ENCODE measurements at places on chromosomes 3 and 15.

DNA sequence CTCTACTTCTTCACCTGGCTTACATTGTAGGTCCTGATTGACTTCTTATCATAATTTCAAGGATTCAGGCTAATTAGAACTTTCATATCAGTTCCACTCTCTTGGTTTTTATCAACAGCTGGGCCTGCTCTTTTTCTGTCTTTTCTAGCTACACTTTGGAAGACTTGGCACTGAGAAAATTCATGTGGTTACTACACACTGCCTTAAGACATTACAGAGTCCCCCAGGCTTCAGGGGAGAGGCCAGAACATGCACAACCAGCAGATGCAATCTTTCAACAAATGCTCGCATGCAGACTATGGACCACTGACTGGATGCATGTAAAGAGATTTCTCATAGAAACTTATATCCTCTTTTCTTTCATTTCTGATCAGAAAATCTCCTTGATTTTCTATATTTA is 423.5 kb downstream of the TUSC7 start:
- DNase-seq: no peak

DNA sequence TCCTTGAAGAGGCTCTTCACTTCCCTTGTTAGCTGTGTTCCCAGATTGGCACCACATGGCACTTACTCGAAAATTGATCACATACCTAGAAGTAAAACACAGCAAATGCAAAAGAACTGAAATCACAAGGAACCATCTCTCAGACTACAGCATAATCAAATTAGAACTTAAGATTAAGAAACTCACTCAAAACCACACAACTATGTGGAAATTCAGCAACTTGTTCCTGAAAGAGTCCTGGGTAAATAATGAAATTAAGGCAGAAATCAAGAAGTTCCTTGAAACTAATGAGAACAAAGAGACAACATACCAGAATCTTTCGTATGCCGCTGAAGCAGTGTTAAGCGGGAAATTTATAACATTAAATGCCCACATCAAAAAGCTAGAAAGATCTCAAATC is 566.3 kb upstream of the TGFBR2 start:
- DNase-seq: no peak

GRCh38 chr15:83992324-83993031 is 243.1 kb upstream of the GOLGA6L4 start:
- DNase-seq: no peak

GRCh38 chr3:178707311-178708031 is 171.2 kb downstream of the KCNMB2 start:
- DNase-seq: no peak

- no peak for DNase-seq
Observed at GRCh38 chr15:42890161-42890913, 30.2 kb downstream of the TTBK2 start.

- DNase-seq: no peak
Observed at GRCh38 chr15:78080088-78080460, 2.6 kb upstream of the TBC1D2B start.

- DNase-seq: no peak
Observed at GRCh38 chr3:183290216-183290615, 37.2 kb downstream of the B3GNT5 start.

DNA sequence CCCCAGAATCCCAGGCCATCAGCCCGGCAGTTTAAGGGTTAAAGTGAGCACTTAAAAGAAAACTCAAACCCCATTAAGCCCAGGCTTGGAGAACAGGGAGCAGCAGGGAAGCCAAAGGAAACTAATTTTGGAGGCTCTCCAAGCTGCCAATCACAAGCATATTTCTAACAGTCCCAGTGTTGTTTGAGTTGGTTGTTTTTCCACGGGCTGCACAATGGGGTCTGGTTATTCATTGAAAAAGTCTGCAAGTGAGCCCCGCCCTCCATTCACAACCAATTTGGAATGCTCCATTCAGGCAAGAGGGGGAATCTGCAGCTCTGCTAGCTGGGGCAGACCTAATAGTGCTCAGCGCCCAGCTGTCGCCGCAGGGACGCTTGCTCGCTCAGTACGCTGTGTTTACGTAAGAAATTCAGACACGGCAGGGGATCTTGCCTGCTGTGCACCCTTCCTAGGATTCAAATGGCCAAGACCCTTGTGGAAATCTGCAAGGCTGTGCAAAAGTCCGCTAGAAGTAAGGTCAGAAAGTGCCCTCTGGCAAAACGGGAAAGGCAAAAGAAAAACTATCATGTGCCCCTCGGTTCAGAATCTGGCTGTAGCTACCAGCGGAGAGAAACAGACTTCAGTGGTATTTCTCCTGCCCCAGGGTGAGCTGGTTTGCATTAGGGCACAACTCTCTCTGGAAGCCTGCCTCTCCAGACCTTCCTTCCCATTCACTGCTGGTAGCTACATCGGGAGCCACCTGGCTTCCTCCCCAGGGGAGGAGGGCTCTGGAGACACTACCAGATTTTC is 11.0 kb downstream of the ETV5 start:
- DNase-seq: no peak

GRCh38 chr15:95017666-95018328 is 786.4 kb downstream of the MCTP2 start:
- no peak for DNase-seq

GRCh38 chr3:197135212-197135611 is 105.6 kb upstream of the MELTF start:
- no peak for DNase-seq

DNA sequence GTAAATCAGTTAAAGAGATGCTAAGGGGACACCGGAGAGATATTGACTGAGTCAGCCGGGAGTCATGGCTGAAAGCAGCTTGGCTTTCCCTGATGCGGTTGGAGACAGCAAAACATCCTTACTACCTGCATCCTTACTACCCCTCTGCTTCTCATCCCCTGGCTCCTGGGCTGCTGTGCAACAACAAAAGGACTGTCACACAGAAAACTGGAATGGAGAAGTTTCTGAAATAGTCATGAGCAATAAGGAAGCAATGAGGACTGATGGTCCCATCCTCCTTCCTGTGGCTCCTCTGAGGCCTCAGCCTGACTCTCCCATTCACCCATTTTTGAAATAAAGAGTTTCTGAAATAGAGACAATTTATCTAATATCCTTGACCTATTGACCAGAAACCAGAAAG is 1.1 kb downstream of the HCLS1 start:
- DNase-seq: no peak

DNA sequence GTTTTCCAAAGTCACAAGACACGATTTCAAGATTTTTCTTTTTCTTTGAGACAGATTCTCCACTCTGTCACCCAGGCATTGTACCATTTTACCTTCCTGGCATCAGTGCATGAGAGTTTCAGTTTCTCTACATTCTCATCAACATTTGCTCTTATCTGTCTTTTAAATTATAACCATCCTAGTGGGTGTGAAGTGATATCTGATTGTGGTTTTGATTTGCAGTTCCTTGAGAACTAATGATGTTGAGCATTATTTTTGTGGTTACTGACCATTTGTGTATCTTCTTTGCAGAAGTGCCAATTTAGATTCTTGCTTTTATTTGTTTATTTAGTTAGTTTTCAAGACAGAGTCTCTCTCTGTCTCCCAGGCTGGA is 41.2 kb downstream of the ADIPOQ start:
- DNase-seq: no peak

GRCh38 chr15:95326431-95327182 is 1003.9 kb upstream of the NR2F2 start:
- DNase-seq: no peak

DNA sequence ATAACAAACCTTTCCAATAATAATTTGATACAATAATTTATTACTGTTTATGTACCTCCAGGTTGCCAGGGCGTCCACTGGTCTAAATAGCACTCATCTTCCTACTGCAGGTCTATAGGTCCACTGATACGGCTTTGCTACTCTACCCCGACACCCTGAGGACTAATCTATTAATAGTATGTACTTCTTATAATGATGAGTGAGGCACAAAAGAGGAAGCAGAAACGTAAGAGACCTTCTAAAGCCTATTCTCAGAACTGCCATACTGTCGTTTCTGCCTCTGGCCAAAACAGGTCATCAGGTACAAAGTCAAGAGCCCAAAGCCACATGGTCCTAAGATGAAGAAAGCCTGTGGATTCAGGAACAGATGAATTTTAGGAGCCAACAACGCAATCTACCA is 163.2 kb upstream of the GRM7 start:
- no peak for DNase-seq

- no peak for DNase-seq
Observed at GRCh38 chr3:123633530-123633929, 48.7 kb upstream of the HACD2 start.

All from chondrocyte (in vitro differentiated cells).